Hematopoietic multipotent progenitor cell (in vitro differentiated cells): ENCODE measurements at places on chromosomes 12 and 14.
A peak's percentile ranks its signal among the peaks of the same experiment; 100 is the strongest.

DNA sequence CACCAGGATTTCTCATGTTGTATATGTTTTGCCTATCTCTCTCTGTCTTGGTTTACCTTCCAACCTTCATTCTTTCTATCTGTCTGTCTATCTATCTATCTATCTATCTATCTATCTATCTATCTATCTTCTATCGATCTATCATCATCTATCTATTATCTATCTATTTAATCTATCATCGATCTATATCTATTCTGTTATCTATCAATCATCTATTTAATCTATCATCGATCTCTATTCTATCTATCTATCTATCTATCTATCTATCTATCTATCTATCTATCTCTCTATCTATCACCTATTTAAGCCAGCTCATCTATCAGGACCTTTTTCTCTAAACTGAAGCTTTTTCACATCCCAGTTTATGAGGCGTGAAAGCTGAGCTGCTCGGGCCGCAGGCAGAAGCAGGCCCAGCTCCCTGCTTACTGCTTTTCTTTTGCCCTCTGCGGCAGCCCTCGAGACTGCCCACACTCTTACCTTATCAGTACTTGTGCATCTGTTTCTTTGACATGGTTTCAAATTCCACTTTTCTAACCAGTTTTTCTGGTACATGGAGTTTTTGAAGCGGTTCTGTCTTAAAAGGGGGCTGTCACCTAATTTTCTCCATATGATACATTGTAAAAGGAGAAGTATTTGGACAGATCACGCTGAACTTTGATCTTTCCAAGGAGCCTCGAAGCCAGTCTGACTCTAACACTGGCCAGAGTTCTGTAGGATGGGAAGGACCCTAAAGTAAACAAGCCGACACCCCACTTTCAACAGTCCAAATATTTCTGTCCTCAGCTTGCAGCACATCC is 44.4 kb upstream of the GSG1 start:
- DNase-seq: peak; percentile 53

GRCh38 chr12:132161796-132162507 is 17.7 kb downstream of the NOC4L start:
- no peak for DNase-seq

DNA sequence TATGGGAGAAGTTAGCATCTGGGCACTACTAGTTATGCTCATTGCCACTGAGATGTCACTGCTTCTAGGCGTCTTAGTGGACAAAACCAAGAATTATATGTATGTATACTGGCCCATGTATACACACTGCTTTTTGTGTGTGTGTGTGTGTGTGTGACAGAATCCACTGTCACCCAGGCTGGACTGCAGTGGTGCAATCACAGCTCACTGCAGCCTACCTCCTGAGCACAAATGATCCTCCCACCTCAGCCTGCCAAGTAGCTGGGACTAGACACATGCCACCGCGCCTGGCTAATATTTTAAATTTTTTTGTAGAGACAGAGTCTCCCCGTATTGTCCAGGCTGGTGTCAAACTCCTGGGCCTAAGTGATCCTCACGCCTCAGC is 25.2 kb downstream of the LIMA1 start:
- DNase-seq: no peak

DNA sequence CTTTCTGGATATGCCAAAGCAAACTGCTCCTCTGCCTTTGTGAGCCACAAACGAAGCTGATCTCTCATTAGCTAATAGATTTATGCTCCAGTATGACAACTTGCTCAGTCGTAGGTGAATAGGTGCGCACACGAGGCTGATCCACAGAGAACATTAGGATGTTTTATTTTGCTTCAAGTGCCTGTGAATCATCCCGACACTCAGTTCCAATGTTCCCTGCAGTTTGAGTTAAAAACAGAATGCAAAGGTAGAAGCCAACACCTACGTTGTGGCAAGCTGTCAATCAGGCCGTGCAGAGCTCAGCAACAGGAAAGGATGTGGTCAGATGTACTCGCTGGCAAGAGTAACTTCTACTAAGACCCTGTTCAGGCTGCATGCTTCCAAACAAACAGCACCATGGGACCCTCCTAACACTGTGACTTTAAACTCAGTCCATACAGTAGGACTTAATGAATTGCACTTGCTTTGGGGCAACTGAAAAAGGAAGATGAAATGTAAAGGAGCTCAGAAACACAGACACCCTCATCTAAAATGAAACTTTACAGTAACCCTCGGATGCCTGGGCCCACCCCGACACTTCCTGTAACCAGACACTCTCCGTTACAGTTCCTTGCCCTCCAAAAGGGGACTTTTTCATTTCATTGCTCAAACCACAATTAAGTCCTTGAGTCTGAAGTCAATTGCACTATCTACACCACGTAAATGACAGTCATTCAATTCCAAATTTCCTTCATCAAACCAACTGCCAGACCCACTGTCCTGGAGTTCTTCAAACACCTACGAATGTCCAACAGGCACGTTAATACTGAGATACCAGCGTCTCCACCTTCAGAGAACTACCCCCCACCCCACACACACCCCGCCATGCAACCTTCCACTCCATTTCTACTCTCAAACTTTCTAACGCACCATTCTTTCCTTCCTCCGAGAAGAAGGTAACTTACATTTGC is 1.6 kb downstream of the CCDC88C start:
- DNase-seq: peak; percentile 67

DNA sequence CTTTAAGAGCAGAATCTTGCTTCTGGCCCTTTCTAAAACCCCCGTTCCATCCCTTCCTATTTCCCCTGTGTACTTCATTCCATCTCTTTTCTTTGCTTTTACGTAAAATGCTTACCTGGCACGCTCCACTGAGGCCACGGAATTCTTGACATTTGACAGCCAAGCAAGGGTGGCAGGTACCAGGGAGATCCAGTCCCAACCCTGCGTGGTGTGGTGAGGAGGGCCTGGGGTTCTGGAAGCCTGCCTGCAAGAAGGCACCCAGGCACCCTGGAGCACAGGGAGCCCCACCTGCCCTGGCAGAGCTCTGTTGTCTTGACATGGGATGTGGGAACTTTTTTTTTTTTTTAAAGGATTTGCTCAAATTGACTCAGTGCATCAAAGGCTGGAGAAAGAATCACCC is 48.6 kb downstream of the ITPK1 start:
- no peak for DNase-seq

DNA sequence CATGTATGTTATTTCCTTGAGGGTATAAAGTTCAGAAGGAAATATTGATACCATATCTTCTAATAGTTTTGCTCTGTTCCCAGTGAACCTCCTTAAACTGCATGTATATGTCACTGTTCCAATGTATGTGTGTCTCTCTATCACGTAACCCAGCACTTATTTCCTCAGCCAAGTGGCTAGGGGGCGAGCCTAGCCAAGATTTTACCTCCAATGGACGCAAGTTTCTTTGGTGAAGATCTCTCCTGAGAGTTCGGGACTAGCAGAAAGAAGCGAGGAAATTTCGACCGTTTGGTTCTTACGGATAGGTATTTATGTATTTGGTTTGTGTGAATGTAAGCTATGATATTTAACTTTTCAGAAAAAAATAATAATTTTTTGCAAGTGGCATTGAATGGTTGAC is 2.5 kb downstream of the SFSWAP start:
- no peak for DNase-seq

DNA sequence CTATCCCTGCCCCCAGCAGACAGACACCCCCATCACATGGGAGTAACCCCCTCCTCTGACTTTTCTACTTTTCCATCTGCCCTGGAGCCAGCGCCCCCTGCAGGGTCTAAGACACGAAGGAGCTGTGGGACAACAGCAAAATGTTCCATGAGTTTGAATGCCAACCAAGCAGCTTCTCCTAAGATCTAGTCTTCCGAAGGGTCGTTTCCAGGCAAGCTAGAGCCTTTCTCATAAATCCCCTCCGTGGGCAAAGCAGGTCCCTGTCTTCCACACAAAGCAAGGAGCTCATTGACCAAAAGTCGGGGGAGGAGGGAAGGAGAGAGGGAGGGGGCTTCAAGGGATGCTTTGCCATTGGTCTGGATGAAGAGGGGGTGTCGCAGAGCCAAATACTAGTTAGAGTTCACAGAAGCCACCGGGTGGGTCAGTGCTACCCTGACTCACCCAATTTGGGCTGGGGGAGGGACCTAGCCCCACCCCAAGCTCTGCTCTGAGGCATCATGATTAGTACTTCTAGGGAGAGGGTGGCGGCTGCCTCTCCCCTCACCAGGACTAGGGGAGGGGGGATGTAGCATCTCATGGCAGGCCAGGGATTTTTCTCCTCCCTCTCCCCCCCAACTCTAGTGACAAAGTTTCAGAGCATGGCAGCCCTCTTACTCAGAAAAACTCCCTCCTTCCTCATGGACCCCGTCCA is 1.6 kb downstream of the MSI1 start:
- peak; percentile 48 for DNase-seq

GRCh38 chr12:109738209-109738608 is 24.6 kb downstream of the FAM222A start:
- DNase-seq: no peak

DNA sequence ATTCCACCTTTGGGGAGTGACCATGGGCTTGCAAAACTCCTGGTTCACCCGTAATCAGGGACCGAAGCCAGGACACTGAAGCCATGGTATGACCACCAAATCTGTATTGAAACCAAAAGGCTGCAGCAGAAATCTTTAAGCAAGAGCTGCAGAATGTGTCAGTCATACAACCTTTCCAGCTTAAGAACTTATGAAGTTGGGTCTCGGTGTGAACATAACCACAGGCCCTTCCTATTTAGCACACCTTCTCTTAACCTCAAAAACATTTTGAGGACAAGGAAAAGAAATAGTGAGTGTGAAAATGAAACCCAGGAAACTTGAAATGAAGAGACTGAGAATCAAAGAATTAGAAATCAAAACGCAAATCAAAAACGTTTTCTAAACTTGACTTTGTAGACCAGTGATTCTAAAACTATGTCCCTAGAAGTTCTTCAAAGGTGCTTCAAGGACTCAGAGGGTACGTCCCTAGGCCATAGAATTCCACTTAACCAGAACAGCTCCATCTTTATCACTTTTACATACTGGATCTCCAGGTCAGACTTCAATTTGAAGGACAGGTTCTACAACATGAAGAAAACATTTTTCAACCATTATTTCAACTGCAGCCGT is 231.6 kb upstream of the GRIP1 start:
- no peak for DNase-seq

DNA sequence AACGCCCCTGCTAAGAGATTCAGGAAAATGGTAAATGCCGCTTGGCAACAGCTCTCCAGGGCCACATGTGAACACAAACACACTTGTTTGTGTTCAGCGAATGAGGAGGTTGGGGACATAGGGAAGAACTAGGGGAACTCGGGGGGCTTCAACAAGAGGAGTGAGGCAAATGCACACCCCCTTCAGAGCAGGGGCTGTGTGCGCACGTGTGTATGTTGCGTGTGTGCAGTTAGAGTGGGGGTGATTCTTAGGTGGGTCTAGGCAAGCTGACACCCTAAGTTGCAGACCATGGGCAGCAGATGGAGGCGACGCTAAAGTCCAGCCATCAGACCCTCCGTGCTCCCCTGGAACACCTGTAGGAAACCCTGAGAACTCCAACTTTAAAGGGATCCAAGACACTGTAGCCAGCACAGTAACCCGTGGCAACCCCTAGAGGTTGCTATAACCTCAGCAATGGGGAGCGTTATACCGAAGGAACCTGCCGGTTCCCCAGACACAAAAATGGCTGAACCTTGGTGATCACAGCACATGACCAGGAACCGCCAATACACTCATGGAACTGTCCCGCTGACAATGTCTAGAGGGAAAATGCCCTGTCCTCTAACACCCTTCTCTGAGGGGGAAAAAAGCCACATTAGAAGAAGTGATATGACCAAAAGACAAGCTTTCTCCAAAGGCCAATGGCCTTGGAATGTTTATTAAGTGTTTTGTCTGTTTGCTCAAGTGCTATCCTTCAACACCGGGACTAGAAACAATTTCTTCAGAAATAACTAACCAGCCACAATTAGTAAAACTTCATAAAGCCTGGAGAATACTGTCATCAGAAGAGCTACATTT is 86.5 kb upstream of the CEP83 start:
- peak; percentile 53 for DNase-seq

DNA sequence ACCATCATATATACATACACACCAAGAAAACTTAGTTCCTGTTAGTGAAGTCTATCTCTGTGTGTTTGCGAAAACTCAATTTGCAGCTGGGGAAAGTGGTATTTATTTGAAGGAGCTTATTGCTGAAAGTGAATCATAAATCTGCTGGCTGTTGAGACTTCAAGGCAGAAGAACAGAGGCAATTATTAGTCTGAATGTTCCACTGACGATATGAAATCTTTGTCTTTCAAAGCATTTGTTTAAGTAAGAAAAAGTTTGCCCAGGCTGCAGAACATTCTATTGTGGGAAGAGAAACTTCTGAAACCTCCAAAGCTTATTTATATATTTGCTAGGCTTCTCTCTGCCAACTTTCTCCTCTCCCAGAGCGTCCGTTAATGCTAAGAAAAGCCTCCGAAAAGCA is 255.7 kb upstream of the TMPO start:
- DNase-seq: no peak

DNA sequence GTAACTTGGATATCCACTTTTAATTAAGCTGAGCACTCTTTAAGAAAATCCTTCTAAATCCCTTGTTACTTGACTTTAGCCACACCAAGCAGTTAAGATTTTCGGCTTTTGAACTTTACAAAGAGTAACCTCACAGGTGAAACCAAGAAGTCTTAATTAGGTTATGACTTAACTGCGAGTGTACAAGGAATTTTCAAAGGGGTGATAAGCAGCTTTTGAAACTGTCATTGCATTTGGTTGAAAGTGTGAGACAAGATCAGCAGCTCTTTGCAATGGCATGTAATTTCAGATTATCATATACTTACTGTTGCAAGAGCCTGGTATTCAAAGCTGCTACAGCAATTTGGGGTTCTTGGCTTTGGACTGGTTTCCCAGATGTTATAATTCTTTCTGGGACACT is 137.5 kb downstream of the TMEM117 start:
- DNase-seq: no peak

DNA sequence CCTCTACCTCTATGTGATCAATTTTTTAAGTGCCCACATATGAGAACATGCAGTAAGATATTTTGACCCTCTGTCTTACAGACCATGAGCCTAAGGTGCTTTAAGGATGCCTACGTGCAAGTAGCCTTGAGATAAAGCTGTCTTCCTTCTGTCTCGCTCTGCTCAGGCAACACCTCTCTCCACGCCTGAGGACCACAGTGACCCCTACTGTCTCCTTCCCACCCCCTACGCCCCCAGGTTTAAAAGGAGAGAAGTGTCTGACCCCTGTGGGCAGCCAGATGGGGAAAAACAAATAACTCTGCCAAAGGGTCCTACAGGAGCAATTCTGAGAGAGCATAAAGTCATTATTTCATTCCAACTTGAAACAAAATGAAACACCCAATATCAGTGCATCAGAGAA is 286.4 kb upstream of the TMEM132C start:
- no peak for DNase-seq

DNA sequence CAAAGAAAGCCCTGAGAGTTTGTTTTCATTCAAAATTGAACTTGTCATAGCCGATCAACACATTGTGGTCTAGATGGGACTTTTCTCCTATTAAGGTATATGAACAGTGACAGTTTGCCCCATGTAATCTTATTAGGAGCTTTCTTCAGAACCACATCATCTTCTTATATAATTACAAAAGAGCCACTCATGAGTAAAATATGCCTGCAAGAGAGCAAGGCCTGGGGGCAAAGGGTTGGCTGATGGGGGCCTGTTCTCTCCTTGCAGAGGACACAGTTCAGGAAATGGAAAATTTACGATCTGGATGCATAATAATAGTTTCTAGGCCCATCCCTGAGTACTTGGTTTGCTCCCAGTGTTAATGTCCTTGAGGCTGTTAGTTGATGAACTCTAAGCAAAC is 87.8 kb downstream of the FLRT2 start:
- no peak for DNase-seq

GRCh38 chr12:27575090-27575761 is 51.2 kb downstream of the PPFIBP1 start:
- no peak for DNase-seq
